ENCODE measurements at places on chromosomes 6 and 20.

DNA sequence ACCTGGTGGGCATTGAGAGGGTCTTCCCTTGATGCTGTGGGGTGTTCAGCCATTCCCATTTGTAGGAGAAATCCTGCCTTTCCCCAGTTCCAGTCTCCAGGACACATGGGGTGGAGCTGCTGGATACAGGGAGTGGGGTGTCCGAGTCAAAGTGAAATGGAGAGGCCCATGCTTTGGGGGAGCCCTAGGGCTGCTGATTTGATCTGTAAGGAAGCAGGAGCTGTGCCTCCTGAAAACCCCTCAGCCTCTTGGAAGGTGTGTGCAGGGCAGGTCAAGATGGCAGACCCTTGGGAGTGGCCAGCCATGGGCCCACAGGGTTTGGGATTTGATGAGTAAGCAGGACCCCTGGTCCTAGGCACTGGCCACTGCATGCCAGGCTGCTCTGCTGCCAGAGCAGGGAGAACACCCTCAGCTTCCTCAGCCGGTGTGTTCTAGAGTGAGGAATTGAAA, 82.0 kb downstream of the SERAC1 start:
- no peak for DNase-seq

GRCh38 chr6:89536231-89536630, 102.3 kb downstream of the LYRM2 start:
- no peak for DNase-seq

DNA sequence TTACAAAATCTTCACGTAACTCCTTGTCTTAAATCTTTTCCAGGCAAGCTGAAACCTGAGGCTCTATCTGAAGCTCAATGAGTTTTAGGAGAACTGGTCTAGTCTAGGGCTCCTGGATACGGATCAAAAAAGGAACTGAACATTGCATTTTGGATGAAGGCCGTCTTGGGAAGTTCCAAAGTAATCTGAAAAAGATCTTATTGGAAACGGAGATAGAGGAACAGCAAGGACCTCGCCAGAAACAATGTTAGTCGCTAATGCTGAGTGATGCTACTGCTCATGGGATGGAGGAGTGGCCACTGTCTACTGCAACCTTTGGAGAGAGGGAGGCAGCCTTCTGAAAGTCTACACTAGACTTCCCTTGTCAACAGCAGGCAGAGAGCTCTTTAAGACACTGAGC, 91.4 kb upstream of the ATXN1 start:
- DNase-seq, result no peak

DNA sequence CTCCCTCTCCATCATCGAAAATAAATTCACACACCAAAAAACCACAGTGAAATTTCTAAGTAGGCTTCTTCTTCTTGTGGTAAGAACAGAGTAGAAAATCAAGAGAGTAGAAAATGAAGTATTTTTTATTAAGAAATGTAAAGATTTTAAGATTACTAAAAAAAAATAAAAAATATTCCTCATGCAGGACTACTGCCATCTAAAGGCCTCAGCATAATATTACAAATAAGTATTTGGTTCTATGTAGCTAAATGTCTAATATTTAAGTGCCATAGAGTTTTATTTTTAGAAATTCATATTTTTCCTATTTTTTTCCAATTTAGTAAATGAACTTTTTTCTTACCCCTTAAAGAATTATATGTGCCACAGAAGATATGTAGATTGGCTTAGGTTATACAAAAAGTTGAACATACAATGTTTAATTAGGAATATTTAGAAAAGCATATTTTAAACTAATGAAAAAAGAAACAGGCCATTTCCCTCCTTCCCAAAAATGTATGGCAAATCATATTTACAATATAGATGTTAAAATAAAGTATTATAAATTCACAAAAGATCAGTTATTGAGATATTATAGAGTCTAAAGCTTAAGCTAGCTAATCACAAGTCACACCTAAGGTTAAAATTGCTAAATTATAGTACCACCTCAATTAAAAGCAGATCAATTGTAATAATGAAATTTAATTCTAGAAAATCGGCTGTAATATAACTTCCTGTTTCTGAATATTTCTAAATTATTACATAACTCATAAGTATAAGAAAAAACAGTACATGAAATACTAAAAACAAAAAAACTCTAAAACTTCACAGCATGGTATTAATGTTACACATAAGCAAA, 3.5 kb upstream of the NT5DC1 start:
- no peak for DNase-seq

DNA sequence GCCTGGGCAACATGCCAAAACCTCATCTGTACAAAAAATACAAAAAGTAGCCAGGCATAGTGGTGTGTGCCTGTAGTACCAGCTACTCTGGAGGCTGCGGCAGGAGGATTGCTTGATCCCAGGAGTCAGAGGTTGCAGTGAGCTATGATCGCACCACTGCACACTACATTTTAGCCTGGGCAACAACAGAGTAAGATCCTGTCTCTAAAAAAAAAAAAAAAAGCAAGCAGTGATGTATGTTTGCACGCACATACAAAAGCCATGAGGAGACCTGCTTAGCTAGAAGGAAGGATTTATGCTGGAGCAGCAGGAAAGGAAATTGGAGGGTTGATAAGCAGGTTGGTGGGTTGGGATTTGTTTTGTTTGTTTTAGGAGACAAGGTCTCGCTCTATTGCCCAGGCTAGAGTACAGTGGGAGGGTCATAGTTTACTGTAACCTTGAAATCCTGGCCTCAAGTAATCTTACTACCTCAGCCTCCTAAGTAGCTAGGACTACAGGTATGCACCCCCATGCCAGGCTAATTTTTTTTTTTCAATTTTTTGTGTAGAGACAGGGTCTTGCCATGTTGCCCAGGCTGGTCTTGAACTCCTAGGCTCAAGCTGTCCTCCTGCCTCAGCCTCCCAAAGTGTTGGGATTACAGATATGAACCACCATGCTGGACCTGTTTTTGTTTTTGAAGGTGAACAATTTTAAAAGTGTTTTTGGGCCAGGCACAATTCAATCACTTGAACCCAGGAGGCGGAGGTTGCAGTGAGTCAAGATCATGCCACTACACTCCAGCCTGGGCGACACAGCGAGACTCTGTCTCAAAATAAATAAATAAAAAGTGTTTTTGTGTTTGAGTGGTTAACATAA, 4.0 kb downstream of the ZSWIM3 start:
- no peak for DNase-seq

DNA sequence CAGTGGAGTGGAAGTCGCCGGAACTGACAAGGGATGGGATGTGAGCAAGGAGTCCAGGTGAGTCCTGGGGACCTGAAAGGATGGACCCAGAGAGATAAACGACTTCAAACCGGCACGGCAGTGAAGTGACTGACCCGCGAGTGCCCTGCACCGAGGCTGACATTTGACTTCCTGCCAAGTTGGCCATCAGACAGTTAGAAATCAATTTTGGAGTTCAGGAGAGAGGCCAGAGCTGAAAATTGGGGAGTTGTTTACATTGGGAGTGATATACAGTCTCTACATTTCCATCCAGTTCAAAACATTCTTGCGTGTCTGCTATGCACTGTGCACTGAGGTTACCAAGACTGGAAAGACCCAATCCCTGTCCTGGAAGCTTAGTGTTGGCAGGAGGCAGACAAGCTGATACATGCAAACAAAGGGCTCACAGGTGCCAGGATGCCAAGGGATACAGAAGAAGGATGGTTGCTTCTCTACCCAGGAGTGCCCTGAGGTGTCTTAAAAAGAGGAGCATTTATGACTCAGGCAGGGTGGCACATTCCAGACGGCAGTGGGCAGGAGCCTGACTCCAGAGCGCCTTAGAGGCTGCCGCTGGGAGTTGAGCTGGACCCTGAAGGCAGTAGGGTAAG, 186.6 kb downstream of the MTHFD1L start:
- DNase-seq, result no peak
